ENCODE measurements at places on chromosomes 3 and 15.

DNA sequence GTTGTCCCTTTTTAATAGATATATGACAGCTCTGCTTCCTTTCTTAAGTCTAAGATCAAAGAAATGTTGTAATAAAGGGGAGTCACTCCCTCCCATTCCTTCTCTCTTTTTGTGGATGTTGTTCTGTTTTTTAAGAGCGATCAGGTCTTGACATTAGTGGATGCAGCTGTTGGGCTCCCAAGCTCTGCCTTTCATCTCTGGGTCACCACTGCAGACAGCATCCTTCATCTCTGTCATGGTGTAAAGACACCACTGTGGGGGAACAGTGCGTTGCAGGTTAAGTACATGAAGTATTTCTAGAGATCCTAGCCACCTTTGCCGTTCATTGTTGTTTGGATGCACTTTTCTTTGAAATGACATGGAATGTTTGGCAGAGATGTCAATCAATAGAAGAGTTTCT is 17.7 kb downstream of the FNDC3B start:
- no peak for DNase-seq

- DNase-seq, result no peak
Measured at GRCh38 chr3:150975992-150976368, 3.5 kb upstream of the CLRN1 start.

GRCh38 chr3:72820415-72820814 is 27.8 kb downstream of the SHQ1 start:
- DNase-seq, result no peak

DNA sequence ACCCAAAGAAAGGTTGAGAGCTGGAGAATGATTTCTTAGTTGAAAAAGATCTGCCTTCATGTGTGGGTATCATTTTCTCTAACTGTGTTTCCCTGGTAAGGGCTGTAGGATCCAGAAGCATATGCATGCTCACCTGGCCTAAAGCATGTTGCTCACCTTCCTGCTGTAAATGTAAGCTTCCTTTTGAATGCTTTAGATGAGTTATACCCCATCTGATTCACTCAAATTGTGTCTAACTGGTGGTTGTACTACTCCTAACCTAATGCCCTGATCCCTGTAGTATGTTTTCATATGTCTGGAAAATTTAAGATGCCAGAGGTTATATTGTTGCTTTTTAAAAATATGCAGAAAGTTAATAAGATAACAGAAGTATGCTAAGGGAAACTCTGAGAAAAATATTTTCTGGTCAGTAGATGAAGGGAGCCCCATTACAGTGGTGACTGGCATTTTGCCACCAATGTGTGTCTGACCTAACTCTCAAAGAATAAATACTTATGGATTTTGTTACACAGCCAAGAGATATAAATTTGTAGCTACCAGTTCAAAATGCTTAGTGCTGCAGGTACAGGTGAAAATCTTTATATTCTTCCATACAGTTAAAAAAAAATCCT is 7.7 kb downstream of the FILIP1L start:
- no peak for DNase-seq

GRCh38 chr3:65343736-65344135 is 655.9 kb upstream of the ADAMTS9 start:
- DNase-seq, result no peak

DNA sequence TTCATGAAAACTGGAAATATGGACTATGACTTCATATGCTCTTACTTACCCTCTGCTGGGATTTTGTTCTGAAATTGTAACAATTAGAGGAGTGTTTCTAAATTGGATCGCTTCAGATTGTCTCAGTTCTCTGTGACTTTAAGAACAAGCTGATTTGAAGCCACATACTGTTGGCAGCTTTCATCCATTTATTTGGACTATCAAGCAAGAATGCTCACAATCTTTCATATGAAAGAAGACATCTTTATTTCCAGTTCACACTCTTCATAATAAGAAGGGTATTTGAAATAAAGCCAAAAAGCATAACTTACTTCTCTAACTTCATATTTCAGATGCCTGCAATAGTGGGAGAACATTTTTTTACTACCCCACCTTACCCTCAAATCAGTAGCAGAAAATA is 491.6 kb upstream of the TPRG1 start:
- no peak for DNase-seq

DNA sequence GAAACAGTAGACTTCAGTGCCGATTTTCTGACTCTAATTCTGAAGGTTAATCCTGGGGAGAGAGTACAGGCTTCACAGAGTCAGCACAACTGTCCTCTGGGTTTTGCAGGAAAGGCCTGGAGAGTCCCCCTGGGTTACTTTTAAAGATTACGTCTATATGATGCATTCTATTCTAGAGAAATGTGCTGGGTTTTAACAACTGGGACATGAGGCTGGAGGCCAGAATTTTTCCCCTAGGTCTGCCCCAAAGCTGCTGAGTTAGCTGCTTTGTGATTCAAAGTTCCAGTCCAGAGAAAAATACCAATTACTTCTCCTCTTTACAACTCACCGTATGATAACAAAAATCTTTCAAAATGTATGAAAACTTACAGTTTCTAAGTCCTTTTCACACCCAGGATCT is 240.7 kb upstream of the TPRG1 start:
- DNase-seq, result no peak

DNA sequence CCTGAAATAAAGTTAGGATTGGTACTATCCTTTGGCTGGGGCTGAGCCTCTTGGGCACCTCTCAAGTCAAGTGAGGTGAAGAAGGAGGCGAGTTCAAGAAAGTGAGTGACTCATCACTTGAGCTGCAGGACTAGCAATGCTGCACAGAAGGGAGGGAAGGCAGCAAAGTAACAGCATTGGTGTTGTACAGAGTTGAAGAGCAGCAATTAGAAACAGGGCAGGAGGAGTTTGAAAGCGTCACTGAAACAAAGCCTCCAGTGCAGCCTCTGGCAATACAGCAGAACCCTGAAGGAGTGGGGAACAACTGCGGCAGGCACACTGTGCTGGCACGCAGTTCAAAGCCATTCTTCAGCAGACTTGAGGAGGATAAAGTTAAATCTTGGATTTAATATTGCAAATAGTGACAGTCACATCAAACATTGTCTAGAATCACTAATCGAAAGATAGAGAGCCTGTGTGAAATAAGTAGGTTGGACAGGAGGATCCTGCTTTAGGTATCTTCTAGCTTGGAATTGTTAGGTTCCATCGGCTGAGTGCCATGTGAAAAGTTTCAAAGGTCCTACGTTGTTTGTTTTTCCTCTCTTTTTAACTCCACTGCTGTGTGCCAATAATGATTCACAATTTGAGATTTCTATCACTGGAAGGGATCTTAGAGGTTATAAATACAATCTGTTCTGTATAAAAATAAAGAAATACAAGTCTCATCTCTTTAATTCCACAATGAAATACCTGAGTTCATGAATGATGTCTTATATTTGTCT is 479.8 kb downstream of the NAALADL2 start:
- no peak for DNase-seq

DNA sequence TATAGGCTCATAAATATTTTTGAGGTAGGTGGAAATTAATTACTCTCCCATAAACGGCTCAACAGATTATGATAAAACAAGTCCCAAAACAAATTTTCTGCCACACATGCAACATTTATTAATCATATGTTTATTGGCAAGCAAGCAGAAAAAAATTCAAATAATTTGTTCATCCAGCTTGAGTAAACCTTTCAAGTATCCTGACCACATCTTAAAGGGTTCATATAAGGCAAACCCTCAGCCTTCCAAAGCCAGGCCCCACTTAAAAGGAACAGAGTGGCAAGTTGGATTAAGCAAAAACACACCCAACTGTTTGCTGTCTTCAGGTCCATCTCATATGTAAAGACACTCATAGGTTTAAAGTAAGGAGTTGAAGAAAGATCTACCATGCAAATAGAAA is 1042.3 kb downstream of the DIPK2A start:
- no peak for DNase-seq

DNA sequence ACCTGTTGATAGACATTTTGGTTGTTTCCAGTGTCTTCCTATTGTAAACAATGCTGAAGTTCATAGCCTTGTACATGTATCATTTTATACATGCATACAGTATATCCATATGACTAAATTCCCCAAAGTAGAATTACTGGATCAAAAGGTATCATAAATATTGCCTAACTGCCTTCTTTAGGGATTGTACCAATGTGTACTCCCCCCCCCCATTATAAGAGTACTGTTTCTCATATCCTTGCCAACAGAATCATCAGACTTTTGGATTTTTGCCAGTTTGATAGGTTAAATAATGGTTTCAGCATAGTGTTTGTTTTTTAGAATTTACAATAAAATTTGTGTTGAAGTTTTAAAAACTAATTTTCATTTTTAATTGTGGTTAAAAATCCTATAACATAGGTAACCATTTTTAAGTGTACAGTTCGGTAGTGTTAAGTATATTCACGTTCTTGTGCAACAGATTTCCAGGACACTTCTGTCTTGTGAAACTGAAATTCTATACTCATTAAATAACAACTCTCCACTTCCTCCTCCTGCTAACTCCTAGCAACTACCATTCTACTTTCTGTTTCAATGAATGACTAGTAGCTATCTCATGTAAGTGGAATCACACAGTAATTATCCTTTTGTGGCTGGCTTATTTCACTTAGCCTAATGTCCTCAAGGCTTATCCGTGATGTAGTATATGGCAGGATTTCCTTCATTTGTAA is 30.8 kb upstream of the MAP3K13 start:
- no peak for DNase-seq

DNA sequence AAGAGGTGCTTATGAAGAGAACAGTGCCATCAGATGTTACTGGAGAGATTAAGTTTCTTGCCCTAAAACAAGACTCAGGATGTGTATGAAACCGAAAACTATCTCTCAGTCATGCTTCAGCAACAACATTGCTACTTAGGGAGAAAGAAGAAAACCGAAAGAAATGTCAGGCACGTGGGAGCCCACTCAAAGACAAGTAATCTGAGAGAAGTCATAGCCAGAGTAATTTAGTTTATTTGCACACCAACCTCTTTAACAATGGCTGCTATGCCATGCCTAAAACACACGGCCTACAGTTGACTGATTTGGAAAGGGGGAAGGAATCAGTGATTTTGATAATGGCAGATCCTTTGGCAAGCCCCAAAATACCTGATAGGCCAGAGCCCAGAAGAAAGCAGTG is 162.9 kb downstream of the TIGIT start:
- no peak for DNase-seq

DNA sequence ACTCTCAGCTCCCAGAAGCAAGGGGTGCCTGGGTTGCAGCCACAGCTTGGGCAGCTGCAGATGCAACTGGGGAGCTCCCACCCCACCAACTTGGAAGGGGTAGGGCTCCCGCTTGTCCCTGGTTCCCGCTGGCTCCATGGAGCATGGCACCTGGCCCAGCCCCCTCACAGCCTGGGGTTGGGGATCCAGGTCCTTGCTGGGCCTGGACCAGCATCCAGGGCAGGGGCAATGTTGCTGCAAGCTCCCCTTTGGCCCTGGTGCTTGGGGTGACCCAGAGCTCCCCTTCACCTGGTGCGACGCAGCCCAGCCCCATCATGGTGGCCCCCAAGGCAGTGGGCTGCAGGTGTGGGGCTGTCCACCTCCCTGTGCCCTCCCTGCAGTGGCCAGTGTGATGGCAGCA is 99.6 kb upstream of the FRMD4B start:
- DNase-seq, result no peak

- no peak for DNase-seq
Measured at GRCh38 chr15:89429986-89430385, 66.4 kb downstream of the RHCG start.

DNA sequence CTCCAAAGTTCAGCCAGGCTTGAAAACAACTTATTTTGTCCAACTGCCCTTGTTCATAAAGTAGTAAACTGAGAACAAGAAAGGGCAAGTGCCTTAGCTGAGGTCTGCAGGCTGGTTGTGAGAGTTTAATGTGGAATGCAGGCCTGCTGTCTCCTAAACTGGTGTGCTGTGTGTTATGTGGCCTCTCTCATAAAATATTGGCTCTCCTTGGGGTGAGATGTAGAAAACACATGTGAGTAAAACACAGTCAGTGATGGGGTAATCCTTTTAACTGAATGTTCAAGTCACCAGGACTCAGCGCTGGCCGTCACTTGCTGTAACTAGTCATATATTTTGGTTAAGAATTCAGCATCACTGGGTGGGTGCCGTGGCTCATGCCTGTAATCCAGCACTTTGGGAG is 7.1 kb upstream of the ST6GAL1 start:
- no peak for DNase-seq

- DNase-seq, result no peak
Measured at GRCh38 chr3:132870541-132870940, 148.3 kb upstream of the NPHP3 start.

GRCh38 chr3:50241713-50242380 is 5.8 kb downstream of the GNAI2 start:
- DNase-seq, result no peak

DNA sequence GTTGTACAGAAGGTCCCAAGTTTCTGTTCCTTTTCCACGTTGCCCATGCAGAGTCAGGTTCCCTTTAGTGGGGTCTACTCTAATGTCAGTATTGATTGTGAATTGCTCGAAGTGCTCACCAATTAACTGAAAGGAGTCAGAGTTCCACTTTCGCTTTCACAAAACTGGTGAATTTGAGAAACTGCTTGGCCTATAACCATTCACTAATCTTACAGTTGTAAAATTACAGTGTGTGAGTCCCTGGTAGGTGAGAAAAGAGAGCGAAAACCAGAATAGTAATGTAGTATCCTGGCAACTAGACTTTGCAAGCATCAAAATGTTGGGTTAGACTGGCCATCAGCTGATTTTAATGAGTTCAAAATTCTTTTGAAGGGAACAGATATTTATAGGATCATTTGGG is 237.5 kb upstream of the CHRM5 start:
- DNase-seq, result no peak

DNA sequence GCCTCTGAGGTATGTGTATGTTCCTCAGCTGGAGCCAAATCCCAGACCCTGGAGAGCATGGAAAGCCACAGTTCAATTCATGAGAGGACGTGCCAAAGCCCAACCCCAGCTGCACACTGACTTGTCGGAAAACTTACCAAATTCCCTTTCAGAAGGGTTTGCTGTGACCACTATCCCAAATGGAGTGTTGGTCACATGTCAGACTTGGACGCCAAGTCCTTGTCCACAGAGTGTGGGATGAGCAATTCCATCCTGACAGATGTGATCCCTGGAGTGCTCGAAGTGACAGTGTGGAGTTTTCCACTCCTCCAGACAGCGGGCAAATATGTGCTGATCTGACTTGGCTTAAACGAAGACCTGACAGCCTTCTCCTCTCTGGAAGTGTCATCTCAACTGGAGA is 71.2 kb downstream of the RORA start:
- no peak for DNase-seq

GRCh38 chr3:69409831-69410230 is 23.9 kb upstream of the FRMD4B start:
- no peak for DNase-seq

GRCh38 chr3:72190050-72190449 is 405.1 kb upstream of the PROK2 start:
- DNase-seq, result no peak

All from activated naive CD4-positive, alpha-beta T cell (primary cell).